ENCODE measurements at places on chromosomes 2 and 18.

DNA sequence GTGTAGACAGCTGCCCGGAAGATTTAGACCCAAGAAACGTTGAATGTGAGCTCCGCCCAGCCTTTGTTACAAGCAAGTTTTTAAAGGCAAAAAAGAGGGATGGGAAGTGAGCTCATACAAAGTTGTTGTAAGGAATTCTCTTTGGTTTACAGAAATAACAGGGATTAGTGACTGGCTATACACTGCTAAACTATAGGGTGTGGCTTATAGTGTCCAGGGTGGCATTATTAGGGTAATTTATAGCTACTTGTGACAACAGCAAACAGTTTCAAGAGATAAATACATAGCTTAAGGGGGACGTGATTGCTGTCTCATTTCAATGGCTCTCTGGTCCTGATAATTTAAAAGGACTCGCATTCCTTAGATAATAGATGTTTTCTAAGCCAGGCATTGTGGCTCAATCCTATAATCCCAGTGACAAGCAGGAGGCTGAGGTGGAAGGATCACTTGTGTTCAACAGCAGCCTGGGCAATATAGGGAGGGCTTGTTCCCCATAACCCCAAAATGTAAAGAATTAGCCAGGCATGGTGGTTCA is 66.5 kb upstream of the TGIF1 start:
- DNase-seq, result no peak

- peak; percentile 68 for DNase-seq
Measured at GRCh38 chr2:178008636-178009289, 63.8 kb downstream of the PDE11A start.

DNA sequence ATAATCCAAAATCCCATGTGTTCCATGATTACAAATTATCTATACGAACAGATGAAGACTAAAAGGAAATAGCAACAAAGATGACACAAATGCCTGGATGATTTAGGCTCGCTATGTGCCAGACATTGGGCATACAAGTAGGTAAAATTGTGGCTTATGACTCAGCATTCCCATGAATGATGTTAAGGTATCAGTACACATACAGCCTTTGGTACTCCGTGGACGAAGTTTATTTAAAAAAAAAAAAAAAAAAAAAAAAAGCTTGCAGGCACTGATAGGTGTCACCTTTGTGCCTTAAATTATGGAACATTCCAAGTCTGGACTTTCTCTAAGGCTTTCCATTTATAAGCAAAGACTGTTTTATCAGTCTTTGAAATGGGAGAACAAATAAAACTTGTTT is 2.7 kb downstream of the CHAC2 start:
- DNase-seq, result no peak

GRCh38 chr18:57827646-57828045 is 24.5 kb upstream of the ATP8B1 start:
- no peak for DNase-seq

- DNase-seq, result no peak
Measured at GRCh38 chr2:46784278-46784677, 131.3 kb downstream of the MCFD2 start.

- DNase-seq, result no peak
Measured at GRCh38 chr2:130882991-130883390, 46.3 kb downstream of the ARHGEF4 start.

DNA sequence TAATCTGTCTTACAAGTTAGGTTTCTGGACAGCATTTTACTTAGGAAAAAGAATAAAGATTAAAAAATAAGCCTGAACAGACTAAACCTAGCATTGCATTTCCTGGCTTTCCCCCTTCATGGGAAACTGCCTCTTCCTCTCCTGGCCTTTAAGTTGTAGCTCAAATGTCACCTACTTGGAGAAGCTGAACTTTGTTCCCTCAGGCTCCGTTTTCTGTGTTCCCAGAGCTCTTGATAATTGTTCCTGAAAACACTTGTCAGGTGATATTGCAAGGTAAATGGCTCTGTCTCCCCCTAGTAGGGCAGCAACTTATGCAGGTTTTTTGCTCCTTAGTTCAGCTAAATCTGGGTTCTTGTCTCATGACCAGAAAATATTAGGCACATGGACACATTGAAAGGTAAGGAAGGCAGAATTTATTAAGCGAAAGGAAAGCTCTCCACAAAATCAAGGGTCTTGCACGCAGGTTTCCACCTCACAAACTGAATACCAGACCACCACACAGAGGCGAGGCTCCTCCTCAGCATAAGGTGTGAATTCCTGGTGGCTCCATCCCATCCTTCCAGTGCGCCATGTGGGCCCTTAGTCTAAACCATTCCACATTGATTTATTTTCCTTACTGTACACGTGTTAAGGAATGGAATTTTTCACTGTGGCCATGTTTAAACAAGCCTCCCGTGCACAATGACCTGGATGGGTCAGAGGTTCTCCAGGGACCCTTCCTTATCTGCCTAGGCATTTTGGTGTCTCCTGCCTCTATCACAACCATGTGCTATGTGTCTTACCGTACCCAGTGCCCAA is 229.3 kb downstream of the HNMT start:
- DNase-seq, result no peak

All from fibroblast of upper back skin (primary cell).